ENCODE measurements at places on chromosomes 5 and 9.

DNA sequence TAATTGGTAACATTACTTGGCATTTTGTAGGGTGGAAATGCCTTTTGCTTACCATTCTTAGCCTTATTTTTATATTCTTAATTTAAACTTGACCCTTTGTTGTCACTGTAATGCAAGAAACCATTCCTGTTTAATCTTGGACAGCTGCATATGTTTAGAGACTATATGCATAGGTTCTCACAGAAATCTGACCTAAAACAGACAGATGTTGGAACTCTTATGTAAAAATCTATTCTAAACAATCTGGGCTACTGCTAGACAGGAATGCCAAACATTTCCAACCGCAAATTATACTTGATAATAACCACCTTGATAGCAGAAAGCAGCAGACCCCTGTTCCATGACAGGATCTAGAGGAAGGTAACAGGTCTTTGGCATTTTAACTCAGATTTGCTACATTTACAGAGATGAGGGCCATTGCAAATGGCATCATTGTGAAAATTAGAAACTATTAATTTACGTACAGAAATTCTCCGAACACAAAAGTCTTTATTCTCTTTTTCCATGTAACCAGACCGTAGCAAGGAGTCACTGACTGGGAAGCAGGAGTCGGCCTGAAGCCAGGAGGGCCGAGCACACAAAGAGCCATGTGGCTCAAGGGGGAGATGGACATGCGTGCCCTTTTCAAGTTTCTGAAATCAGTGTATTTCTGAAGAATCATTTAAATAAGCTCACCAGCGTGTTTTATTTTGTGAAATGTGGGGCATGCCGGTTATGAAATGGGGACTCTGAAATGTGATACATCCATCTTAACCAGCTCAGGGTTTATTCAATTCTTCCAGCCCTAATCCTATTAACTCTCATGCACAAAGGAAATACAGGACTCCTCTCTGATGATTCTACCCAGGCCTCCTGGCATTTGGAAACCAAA, 139.3 kb downstream of the AOPEP start:
- peak overlapping the region; percentile 84 for H3K27ac ChIP-seq
- no peaks in the 10 kb centered on the region for H3K27me3 ChIP-seq
- peak overlapping the region; percentile 72 for H3K4me3 ChIP-seq
- H3K36me3 ChIP-seq = peaks cover 2% of the 10 kb centered on the region
- DNase-seq = no peak

GRCh38 chr5:67976891-67977601, 238.5 kb upstream of the PIK3R1 start:
- H3K27me3 ChIP-seq = no peaks in the 10 kb centered on the region
- no peak overlapping the region for H3K27ac ChIP-seq
- peaks cover 16% of the 10 kb centered on the region for H3K4me1 ChIP-seq
- DNase-seq = no peak

DNA sequence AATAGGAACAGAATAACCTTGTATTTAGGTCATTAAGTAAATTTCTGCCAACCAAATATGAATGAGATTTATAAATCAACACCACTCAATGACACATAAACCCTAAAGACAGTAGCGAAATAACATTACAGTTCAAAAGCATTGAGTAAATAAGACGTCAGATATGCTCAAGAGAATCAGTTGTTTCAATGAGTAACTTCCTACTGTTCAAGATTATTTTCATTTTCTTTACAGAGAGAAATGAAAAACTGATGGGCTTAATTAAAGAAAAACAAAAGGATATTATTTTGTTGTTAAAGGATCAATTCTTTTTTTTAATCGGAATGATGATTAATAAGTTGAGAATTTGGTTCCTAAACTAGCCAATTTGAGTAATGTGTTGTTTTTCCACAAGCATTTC, 150.1 kb downstream of the BNC2 start:
- no peak overlapping the region for H3K27ac ChIP-seq
- H3K4me1 ChIP-seq = peaks cover 34% of the 10 kb centered on the region
- no peak overlapping the region for H3K4me3 ChIP-seq
- H3K36me3 ChIP-seq = peaks cover 9% of the 10 kb centered on the region
- no peak for DNase-seq

- H3K4me1 ChIP-seq = peaks cover 20% of the 10 kb centered on the region
- H3K27ac ChIP-seq = no peak overlapping the region
- H3K27me3 ChIP-seq = no peaks in the 10 kb centered on the region
- H3K4me3 ChIP-seq = peak overlapping the region; percentile 54
- peaks cover 27% of the 10 kb centered on the region for H3K36me3 ChIP-seq
These were observed 130.4 kb downstream of the DAB2IP start for GRCh38 chr9:121781701-121782464.

DNA sequence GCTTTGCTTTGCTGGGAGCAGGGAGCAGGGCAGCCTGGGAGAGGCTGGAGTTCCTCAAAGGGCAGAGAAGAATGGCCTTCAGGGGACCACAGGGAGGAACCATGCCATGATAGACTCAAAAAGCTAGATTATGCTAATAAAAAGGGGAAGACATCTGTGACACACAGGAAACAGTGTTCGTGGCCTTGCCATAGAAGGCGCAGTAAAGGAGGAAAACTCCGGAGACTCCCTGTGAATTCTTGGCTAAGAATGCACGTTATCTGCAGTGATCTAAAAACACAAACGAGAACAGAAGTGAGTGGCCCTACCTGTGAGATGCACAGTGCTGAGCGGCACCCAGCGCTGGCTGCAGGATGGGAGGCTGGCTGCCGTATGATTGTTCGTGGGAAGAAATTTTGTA, 15.9 kb upstream of the LTC4S start:
- no peaks in the 10 kb centered on the region for H3K27me3 ChIP-seq
- peaks cover 10% of the 10 kb centered on the region for H3K36me3 ChIP-seq

DNA sequence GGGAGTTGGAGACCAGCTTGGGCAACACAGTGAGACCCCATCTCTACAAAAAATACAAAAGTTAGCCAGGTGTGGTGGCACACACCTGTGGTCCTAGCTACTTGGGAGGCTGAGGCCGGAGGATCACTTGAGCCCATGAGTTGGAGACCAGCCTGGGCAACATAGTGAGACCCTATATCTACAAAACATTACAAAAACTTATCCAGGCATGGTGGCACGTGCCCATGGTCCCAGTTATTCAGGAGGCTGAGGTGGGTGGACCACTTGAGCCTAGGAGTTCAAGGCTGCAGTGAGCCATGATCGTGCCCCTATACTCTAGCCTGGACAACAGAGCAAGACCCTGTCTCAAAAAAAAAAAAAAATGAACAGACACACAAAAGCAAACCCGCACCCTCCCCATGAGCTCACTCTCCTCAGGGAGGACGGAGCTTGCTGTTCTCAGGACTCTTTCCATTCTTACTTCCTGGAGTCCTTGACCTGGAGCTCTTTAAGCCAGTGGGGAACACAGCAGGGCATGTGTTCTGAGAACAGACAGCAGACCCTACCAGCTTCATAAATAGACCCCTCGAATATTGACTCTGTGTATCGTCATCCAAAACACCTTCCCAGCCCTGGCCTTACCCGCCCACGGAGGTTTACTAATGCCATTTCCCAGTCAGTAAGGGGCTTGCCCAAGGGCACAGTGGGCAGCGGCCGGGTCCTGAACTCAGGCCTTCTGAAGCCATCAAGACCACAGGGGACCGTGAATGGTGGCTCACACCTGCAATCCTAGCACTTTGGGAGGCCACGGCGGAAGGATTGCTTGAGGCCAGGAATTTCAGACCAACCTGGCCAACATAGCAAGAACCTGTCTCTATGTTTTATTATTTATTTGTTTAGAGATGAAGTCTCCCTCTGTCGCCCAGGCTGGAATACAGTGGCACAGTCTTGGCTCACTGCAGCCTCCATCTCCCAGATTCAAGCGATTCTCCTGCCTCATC, 11.1 kb downstream of the PTGES2 start:
- peaks cover 6% of the 10 kb centered on the region for H3K4me1 ChIP-seq
- no peak overlapping the region for H3K27ac ChIP-seq
- no peak overlapping the region for H3K4me3 ChIP-seq
- peaks cover 8% of the 10 kb centered on the region for H3K36me3 ChIP-seq
- DNase-seq = no peak

DNA sequence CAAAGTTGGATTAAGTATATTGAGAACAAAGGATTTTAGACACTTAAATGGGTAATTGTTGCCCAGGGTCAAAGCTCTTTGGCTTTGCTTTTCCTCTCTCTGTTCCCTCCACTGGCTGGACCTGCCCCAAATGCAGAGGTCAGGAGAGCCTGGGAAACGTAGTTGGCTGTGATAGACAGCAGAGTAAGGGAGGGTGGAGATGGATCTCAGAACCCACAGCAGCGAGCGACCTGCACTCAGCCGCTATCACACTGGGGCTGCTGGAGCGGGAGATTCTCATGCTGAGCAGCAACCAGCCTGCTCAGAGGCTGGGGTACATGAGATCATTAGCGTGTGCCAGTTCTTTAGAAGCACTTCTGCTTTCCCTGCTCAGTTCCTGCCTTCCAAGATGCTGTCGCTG, 71.8 kb upstream of the TTC23L start:
- peaks cover 23% of the 10 kb centered on the region for H3K4me1 ChIP-seq
- no peak overlapping the region for H3K4me3 ChIP-seq
- H3K27me3 ChIP-seq = no peaks in the 10 kb centered on the region
- peaks cover 37% of the 10 kb centered on the region for H3K36me3 ChIP-seq
- DNase-seq = no peak

- H3K4me3 ChIP-seq = peak overlapping the region; percentile 33
- H3K27ac ChIP-seq = no peak overlapping the region
- peaks cover 2% of the 10 kb centered on the region for H3K27me3 ChIP-seq
- H3K4me1 ChIP-seq = no peaks in the 10 kb centered on the region
These were observed 562.2 kb downstream of the HTR1A start for GRCh38 chr5:63400079-63400478.

GRCh38 chr5:139741823-139742172, 53.8 kb upstream of the PSD2 start:
- H3K27me3 ChIP-seq = peaks cover 17% of the 10 kb centered on the region
- H3K27ac ChIP-seq = no peak overlapping the region
- DNase-seq = no peak
- no peak overlapping the region for H3K4me3 ChIP-seq
- no peaks in the 10 kb centered on the region for H3K36me3 ChIP-seq

DNA sequence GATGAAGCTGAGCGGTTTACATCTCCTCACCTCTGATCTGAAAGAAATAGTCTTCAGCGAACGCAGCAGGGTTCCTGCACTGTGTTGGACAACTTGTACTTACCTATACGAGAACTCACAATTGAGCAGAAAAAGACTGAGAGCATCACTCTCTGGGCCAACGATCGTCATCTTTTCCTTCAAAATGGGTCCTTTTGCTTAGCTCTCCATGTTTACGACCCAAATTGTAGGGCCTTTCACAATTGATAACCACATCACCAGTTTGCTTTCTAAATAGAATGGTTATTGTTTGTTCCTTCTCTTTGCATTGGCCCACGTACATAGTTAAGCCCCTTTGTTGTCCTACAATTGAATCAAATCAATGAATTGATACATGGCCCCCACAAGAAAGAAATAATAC, 110.0 kb upstream of the DMRT1 start:
- H3K27ac ChIP-seq = no peak overlapping the region
- H3K4me3 ChIP-seq = no peak overlapping the region
- H3K27me3 ChIP-seq = no peaks in the 10 kb centered on the region
- peaks cover 4% of the 10 kb centered on the region for H3K4me1 ChIP-seq

GRCh38 chr5:14059810-14060209, 83.3 kb upstream of the TRIO start:
- no peak for DNase-seq
- H3K27ac ChIP-seq = no peak overlapping the region
- H3K27me3 ChIP-seq = no peaks in the 10 kb centered on the region
- H3K4me1 ChIP-seq = no peaks in the 10 kb centered on the region
- no peaks in the 10 kb centered on the region for H3K36me3 ChIP-seq

DNA sequence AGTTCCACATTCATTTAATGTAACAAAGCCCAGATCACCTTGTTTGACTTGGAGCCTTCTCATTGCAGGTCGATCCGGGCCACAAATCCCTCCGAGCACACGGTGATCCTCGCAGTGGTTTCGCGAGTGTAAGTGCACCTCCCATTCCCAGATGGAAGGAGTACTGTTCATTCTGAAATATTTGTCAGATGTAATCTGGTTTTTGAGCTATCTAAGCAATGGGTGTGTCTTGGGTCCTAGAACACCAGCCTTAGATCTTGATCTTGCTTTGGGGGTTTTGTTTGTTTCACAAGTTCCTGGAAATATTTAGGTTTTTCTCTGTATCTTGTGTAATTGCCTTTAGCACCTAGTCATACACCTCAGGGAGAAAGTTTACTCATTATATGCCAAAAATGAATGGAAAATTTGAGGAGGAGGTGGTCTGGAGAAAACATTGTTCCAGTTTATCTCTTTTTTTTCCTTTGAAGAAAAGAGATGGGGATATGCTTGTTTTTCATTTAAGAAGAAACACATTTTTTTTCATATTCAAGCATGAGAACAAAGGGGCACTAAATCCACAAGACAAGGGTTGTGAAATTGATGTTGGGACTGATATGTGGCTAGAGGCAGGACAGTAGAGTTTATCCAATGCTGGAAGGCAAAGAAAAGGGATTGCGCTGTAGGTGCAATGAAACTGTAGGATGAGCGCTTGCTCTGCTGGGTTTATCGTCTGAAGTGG, 118.6 kb downstream of the PDE8B start:
- peaks cover 9% of the 10 kb centered on the region for H3K4me1 ChIP-seq
- DNase-seq = no peak
- no peak overlapping the region for H3K27ac ChIP-seq
- no peak overlapping the region for H3K4me3 ChIP-seq

- no peak for DNase-seq
- no peaks in the 10 kb centered on the region for H3K36me3 ChIP-seq
- no peaks in the 10 kb centered on the region for H3K27me3 ChIP-seq
- no peak overlapping the region for H3K4me3 ChIP-seq
- peaks cover 9% of the 10 kb centered on the region for H3K4me1 ChIP-seq
These were observed 45.5 kb upstream of the CDC42SE2 start for GRCh38 chr5:131218392-131218791.

GRCh38 chr9:129322641-129323375, 144.7 kb upstream of the IER5L start:
- H3K27me3 ChIP-seq = no peaks in the 10 kb centered on the region
- DNase-seq = no peak
- H3K36me3 ChIP-seq = no peaks in the 10 kb centered on the region
- peaks cover 42% of the 10 kb centered on the region for H3K4me1 ChIP-seq
- H3K4me3 ChIP-seq = no peak overlapping the region

- no peak within 1 kb of the TSS for H3K27ac ChIP-seq
- DNase-seq = peak; percentile 79
- H3K4me1 ChIP-seq = peaks cover 8% of the 10 kb centered on the region
- H3K27me3 ChIP-seq = peaks cover 45% of the 10 kb centered on the region
These were observed at the start of gene NR2F1 for GRCh38 chr5:93582677-93583438. Gene NR2F1, plus strand, starts transcription at chr5:93583222. Its CDS starts 1,802 bp downstream, at chr5:93585024.

GRCh38 chr5:108788142-108788541, 40.4 kb downstream of the FER start:
- peaks cover 9% of the 10 kb centered on the region for H3K4me1 ChIP-seq
- peaks cover 30% of the 10 kb centered on the region for H3K36me3 ChIP-seq
- no peak for DNase-seq
- H3K27me3 ChIP-seq = no peaks in the 10 kb centered on the region

GRCh38 chr9:34518896-34519295, 3.9 kb downstream of the ENHO start:
- no peaks in the 10 kb centered on the region for H3K36me3 ChIP-seq
- H3K27ac ChIP-seq = no peak overlapping the region
- peaks cover 8% of the 10 kb centered on the region for H3K4me1 ChIP-seq
- no peak overlapping the region for H3K4me3 ChIP-seq
- no peak for DNase-seq

- peaks cover 6% of the 10 kb centered on the region for H3K4me1 ChIP-seq
- H3K4me3 ChIP-seq = no peak overlapping the region
- no peak overlapping the region for H3K27ac ChIP-seq
- no peak for DNase-seq
- H3K36me3 ChIP-seq = peaks cover 6% of the 10 kb centered on the region
These were observed 123.7 kb downstream of the NTRK2 start for GRCh38 chr9:84793251-84793650.

GRCh38 chr5:131754363-131754762, 42.5 kb downstream of the FNIP1 start:
- no peak for DNase-seq
- H3K4me1 ChIP-seq = peaks cover 8% of the 10 kb centered on the region
- no peak overlapping the region for H3K27ac ChIP-seq
- H3K4me3 ChIP-seq = no peak overlapping the region
